ENCODE measurements at places on chromosomes 3 and 15. TPM values are rescaled to one million over a fixed set of nuclear protein-coding genes. Genes with fewer than 3 reads are reported as not detected.

The GMNC gene
- total RNA-seq: not detected

GRCh38 chr3:105362021-105362665, 4.6 kb upstream of the ALCAM start:
- DNase-seq: no peak

DNA sequence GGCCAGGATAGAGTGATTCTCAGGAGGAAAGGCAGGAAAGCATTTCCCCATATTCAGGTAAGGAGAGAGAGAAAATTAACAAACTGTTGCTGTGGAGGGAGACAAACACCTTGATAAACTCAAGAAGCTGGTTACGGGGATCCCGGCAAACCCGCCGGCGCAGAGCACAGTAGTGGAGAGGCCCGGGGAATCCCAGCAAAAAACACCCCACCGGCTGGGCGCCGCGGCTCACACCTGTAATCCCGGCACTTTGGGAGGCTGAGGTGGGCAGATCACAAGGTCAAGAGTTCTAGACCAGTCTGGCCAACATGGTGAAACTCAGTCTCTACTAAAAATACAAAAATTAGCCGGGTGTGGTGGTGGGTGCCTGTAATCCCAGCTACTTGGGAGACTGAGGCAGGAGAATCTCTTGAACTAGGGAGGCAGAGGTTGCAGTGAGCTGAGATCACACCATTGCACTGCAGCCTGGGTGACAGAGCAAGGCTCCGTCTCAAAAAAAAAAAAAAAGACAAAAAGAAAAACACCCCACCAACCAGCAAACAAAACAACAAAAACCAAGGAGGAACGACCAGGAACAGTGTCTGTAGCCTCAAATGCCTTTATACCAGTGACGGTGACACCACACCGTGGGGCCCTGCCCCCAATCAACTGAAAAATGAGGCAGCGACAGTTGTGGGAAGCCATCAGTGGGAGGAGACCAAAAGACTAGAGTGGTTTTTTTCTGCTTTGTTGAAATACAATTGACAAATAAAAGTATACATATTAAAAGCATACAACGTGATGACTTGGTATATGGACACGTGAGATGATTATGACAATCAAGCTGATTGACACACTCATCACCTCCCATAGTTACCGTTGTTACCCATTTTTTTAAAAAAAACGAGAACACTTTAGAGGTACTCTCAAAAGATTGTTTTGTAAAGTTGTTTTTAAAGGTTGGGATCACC, 40.2 kb upstream of the IDH2 start:
- no peak for DNase-seq

The OIP5 gene
- 27.5 TPM for total RNA-seq

The COMMD2 gene
- 53.3 TPM for total RNA-seq

DNA sequence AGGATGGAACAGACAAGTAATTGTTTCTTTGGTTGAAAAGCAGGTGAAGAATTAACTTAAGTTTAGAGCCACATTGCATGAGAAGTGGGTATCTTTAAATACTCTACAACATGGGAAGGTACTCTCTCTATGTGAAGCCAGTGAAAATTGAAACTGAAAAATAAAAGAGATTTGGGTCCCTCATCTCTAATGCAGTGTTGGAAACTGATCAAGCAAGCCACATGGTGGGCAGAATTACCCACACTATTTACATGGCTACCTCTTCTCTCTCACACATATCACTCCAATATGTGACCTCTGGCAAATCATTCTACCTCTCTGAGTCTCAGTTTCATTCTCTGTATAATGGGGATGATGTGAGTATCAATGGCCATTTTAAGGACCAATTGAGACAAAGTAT, 339.0 kb downstream of the IL5RA start:
- no peak for DNase-seq

- peak; percentile 45 for DNase-seq
These were observed 16.9 kb downstream of the RFTN1 start for GRCh38 chr3:16496408-16497222.

DNA sequence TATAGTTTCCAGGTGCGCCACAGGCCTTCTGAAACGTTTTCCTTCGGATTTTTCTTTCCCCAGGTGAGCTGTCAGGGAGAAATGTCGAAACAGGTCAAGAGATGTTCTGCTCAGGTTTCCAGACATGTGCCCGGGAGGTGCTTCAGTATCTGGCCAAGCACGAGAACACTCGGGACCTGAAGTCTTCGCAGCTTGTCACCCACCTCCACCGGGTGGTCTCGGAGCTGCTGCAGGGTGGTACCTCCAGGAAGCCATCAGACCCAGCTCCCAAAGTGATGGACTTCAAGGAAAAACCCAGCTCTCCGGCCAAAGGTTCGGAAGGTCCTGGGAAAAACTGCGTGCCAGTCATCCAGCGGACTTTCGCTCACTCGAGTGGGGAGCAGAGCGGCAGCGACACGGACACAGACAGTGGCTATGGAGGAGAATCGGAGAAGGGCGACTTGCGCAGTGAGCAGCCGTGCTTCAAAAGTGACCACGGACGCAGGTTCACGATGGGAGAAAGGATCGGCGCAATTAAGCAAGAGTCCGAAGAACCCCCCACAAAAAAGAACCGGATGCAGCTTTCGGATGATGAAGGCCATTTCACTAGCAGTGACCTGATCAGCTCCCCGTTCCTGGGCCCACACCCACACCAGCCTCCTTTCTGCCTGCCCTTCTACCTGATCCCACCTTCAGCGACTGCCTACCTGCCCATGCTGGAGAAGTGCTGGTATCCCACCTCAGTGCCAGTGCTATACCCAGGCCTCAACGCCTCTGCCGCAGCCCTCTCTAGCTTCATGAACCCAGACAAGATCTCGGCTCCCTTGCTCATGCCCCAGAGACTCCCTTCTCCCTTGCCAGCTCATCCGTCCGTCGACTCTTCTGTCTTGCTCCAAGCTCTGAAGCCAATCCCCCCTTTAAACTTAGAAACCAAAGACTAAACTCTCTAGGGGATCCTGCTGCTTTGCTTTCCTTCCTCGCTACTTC, 3.8 kb downstream of the BHLHE40 start:
- no peak for DNase-seq

The CERS3 gene
- not detected for total RNA-seq

The BRPF1 gene
- 7.0 TPM for total RNA-seq

The TIGIT gene
- total RNA-seq: not detected

- no peak for DNase-seq
These were observed 723.1 kb downstream of the CADM2 start for GRCh38 chr3:85681906-85682305.

The IL17RB gene
- total RNA-seq: 2.4 TPM

- no peak for DNase-seq
These were observed 45.5 kb downstream of the FAM174B start for GRCh38 chr15:92610101-92610520.
